ENCODE measurements at places on chromosomes 1 and 21.

GRCh38 chr1:182563095-182563494, 26.0 kb downstream of the RNASEL start:
- DNase-seq, result no peak

DNA sequence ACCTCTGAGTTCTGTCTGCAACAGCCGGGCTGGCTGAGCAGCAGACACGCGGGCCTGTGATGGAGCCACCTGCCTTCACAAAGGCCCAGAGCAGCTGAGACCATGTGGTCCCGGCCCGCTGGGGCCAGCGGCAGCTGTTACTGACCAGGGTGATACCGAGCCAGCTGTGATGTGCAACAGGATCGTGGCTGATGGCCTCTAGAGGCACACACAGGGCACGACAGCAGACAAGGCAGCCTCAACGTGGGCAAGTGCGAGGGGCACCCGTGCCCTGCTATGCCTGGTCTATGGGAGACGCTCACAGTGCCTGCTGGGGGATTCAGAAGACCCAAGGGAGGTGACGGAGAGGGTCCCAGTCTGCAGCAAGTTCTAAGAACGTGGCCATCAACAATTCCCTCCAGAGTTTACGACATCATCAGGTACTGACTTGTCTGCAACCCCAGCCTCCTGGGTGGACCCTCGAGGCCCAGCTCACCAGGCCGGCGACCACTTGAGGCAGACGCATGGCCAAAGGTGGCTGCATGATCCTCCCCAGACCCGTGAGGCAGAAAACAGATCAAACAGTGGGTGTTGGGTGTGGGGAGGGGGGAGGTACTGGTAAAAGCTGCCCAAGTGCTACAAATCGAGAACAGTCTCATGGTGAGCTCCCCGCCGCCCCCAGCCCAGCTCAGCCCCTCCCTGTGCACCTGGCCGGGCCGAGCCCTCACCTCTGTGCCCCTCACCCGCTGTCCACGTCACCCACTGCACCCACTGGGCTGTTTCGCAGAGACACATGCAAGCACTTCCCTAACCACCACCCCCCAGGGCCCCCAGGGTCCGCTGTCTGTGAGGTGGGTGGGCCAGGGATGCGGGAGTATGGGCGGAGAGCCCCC, 6.0 kb downstream of the POFUT2 start:
- DNase-seq, result no peak

GRCh38 chr1:180630408-180631193, 1.2 kb upstream of the XPR1 start:
- no peak for DNase-seq

- DNase-seq, result no peak
These were observed 33.8 kb downstream of the DUSP10 start for GRCh38 chr1:221708076-221708571.

DNA sequence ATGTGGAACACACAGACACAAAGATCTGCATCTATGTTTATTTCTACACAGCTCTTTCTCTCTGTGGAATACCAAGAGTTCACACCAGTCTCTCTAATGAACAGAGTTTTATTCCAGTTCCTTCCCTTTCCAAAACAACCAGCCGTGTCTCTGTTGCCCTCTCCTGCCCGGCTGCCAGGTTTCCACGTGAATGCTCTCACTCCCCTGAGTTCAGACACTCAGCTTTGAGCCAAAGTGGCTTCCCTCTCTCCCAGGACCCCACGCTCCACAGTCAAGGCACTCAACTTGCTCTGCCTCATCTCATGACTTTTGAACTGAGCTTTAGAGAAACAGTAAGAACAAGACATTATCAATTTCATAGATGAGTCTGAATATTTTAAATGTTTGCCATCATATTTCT, 488.9 kb downstream of the SMYD3 start:
- DNase-seq, result no peak

DNA sequence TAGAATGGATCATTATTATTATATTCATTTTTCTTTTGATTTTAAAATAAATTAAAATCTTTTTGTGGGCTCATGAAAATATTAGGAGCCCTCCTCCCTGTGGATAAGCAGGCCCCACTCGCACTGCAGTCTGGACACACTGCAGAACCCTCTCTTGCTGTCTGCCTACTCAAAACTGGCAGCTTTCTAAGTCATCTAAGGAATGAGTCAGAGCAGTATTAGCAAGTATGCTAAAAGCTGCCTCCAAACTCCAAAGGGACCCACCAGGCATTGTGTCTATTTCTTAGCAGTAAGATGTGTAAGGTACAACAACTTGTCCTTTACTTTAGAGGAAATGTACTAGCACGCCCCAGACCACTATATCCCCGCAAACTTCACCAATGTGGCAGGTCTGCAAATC, 108.8 kb downstream of the SYF2 start:
- DNase-seq, result no peak

- DNase-seq, result no peak
These were observed 1.7 kb upstream of the BMP8A start for GRCh38 chr1:39489567-39490239.

- DNase-seq, result peak; percentile 10
These were observed 66.3 kb upstream of the DIRAS3 start for GRCh38 chr1:68116643-68117235.

DNA sequence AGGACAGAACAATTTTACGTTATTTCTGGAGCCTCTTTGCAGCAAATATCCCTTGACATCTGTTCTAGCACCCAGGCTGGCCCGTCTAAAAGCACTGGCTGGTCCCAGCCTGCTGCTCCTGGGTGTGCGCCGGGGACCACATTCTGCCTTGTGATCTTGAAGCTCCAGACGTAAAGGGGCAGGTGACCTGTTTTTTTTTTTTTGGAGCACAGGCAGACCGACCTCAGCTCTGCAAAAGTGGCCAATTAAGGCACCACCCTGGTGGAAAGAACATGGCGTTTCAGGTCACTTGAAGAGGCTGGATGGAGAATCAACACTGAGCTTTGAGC, 13.8 kb upstream of the CAMTA1 start:
- DNase-seq, result no peak

DNA sequence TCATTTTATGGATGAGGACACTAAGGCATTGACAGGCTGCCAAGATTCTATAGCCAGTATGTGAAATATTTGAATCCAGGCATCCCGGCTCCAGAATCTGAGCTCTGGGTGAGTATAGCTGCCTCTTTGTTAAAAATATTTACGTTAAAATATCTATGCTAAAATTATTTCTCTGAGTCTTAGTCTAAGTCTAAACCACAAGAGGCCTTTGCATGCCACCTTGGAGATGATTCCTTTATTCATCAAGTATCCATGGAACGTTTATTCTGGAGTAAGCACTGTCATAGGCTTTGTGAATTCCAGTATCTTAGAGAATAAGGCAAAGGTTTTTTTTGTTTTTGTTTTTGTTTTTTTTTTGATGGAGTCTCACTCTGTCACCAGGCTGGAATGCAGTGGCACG, 116.4 kb downstream of the GREM2 start:
- DNase-seq, result no peak

DNA sequence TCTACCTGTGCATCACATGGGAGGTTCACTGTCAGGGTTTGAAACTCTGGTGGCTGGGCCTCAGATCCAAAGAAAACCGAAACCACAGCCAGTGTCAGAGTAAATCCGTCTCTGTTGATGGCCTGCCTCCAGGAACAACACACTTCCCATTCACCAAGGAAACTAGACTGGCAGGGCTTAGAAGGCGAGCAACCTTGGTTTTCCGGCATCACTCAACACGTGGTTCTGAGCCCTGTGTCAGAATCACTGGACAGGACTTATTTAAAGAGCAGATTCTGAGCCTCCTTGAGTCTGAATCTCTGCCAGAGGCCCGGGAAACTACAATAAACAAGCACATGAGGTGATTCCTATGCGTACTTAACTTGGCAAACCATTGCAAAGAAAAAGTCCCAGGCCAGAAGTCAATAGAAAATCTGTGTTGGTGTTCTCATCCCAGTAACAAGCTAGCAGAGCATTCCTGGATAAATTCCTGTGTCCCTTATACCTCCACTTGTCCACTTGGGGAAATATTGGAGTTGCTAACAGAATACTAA, 70.0 kb downstream of the KCTD3 start:
- peak; percentile 10 for DNase-seq

- DNase-seq, result no peak
These were observed 51.0 kb downstream of the PLPPR4 start for GRCh38 chr1:99315305-99315704.

DNA sequence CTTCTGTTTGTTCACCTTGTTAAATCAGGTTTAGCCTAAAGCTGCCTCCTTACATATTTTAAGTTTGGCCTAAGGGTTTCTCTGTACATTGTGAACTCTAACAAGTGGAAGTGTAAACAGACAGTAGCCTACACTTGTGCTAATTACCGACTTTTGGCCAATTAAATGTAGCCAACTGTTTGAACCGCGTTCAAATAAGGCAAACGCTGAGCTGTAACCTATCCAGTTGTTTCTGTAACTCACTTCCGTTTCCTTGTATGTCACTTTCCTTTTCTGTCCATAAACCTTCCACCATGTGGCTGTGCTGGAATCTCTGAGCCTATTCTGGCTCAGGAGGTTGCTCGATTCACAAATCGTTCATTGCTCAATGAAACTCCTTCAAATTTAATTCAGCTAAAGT, 8.0 kb upstream of the FCAMR start:
- no peak for DNase-seq

GRCh38 chr1:46034601-46035516, 97.6 kb downstream of the PIK3R3 start:
- no peak for DNase-seq

- DNase-seq, result peak; percentile 37
These were observed 99.2 kb downstream of the LHX8 start for GRCh38 chr1:75233302-75233929.

- DNase-seq, result no peak
These were observed 19.2 kb downstream of the PRXL2B start for GRCh38 chr1:2605509-2606395.

GRCh38 chr1:233364026-233364425, 36.5 kb downstream of the MAP3K21 start:
- no peak for DNase-seq

- DNase-seq, result peak; percentile 71
These were observed 996 bp upstream of the TMEM51 start for GRCh38 chr1:15152318-15153183.

- DNase-seq, result no peak
These were observed 60.9 kb downstream of the KIF21B start for GRCh38 chr1:200962631-200963030.

DNA sequence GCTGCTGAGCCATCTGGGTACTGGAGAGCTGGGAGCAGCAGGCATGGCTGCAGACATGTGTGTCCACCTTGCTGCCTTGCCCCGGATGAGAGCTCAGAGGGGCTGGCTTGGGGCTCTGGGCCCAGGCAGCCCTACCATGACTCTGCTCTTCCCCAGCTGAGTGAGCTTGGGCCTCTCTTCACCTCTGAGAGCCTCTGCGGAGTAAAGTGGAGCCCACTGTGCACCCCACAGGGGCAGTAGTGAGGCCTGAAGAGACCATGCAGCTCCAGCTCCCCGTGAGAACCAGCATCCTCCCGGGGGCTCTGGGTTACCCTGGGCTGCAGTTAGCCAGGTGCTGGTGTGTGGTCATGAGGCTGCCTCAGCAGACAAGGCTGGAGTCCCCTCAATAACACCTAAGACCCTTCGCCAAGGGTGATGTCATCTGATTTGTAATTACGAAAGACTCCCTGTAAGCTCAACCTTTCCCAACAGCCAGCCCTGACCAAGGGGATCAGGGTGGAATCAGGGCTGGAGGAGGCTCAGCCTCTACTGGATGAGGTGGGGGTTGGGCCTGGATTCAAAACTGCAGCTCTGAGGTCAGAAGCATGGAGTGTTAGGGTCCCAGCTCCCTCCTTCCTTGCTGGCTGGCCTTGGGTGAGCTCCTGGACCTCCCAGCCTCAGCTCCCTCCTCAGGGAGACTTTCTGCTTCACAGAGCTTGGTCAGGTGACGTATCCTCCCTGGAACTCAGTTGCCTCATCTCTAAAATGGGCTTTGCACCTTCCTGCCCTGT, 308.0 kb downstream of the MATN1 start:
- DNase-seq, result no peak

DNA sequence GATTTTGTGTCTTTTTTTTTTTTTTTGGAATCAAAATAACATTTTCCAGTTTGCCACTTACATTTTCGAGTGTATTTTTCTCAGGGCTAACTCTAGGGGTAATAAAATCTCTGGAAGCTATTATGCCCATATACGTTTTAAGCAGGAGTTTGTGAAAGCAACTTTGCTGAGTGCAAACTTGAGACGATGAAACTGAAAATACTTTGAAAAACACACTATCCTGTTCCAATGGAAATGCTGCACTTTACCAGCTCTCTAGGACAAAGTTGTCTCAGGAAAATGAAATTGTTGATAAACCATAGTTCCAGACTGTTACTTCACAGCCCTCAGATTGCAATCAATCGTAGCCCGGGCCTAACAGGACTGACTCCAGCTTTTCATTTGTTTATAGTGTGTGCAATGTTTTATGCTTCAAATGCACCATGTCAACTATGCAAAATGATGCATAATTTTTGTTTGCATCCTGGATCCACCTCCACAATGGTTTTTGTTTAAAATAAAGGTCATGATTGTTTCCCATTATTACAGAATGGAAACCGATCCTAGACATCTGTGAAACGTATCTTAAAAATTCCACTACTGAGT, 220.6 kb upstream of the PKN2 start:
- no peak for DNase-seq

GRCh38 chr1:98480271-98480670, 181.2 kb upstream of the SNX7 start:
- no peak for DNase-seq

GRCh38 chr1:95509989-95510388, 276.0 kb downstream of the RWDD3 start:
- DNase-seq, result no peak
